Inflammatory macrophage (primary cell): ENCODE measurements at places on chromosomes 3 and 15.

- DNase-seq = no peak
These were observed 181.5 kb upstream of the LMCD1 start for GRCh38 chr3:8319935-8320634.

- no peak for DNase-seq
These were observed 104.9 kb downstream of the OCA2 start for GRCh38 chr15:27993996-27994780.

DNA sequence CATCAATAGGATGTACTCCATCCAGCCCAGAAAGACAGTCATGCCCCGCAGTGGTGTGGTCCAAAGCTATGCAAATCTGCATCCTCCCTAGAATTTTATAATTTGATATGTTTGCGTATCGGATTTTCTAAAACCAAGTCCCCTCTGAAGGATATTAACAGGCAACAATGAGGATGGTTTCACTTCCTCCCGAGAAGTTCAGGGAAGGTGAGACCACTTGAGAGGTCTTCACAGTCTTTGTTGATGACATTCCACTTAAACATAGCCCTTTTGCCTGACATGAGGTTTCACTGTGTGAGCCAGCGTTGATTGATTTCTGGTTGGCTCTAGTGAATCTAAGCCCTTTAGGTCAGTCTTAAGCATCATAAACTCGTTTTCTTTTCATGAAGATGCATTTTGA is 276.1 kb downstream of the NR2F2 start:
- no peak for DNase-seq

- no peak for DNase-seq
These were observed 129.7 kb downstream of the NR2E3 start for GRCh38 chr15:71939981-71940588.

GRCh38 chr15:31215490-31216214 is 111.0 kb upstream of the KLF13 start:
- peak; percentile 87 for DNase-seq

DNA sequence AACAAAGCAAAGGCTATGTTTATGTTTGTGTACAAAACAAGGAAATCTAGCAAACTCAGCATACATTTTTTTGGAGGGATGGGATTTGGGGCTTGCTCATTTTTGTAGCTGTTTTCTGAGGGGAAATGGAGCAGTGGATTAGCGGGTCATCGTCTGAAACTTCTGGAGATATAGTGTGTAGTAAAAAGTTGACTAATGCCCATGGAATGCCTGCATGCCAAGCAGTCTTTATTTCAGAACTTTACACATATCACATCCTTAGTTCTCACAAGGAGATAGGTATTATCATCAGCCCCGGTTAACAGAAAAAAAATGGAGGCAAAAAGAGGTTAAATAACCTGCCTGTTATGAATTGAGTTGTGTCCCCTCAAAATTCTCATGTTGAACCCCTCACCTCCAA is 47.1 kb downstream of the ATP13A4 start:
- no peak for DNase-seq

- DNase-seq = no peak
These were observed 204.1 kb downstream of the THRB start for GRCh38 chr3:24290596-24290995.

DNA sequence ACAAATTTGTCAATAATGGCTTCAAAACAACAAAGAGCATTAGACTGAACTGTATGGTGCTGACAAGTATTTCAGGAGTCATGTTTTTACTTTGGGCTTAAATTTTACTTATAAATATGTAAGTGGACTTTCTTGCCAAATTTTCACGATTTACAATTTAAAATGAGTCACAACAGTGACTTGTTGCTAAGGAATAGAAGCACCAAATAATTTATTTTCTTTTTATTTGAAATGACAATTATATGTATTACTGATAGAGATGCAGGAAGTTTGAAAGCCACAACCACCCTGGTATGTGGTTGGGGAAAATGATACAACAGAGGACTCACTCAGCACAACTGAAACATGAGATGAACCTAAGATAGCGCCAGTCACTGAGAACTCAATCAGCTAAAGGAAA is 90.3 kb downstream of the FMN1 start:
- no peak for DNase-seq

GRCh38 chr3:35658686-35659085 is 19.4 kb downstream of the ARPP21 start:
- no peak for DNase-seq

DNA sequence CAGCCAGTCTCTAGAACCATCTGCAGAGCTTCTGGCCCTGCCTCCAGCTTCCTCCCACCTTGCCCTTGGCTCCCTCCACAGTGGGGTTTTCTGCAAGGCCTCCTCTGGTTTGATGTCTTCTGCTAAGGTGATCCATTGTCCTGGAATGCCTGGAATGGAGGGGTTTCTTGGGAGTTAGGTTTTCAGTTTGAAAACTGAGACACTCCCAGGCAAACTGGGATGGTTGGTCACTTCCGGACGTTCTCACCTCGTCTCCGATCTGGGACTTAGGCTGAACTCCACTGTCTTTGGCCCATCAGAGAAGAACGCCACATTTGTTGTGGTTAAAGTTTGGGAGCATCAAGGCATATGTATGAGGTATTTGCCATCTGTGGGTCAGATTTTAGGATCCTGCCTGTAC is 77.4 kb upstream of the KLHL25 start:
- DNase-seq = no peak

GRCh38 chr15:51585986-51586385 is 36.6 kb downstream of the DMXL2 start:
- DNase-seq = peak; percentile 99
